ENCODE measurements at places on chromosomes 13 and 19.

- DNase-seq, result no peak
These were observed 174.1 kb downstream of the ZNF536 start for GRCh38 chr19:30546332-30546731.

GRCh38 chr19:45653634-45654033, 14.4 kb upstream of the GIPR start:
- DNase-seq, result no peak

DNA sequence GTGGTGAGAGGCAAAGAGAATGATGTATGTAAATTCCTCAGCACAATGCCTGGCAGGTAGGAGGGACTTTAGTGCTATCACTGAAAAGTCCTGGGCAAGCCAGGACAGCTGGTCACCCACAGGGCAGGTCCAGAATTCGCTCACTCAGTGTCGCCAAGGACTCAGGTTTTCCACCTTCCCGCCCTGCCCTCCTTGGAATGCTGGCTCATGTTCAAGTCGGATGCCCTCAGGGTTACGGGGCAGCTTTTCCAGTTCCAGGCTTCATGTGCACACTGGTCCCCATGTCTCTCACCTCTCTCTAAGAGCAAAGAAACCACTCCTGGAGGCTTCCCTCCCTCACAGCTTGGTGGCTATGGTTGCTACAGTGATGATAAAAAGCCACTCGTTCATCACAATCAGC, 24.8 kb upstream of the NAXD start:
- no peak for DNase-seq

- no peak for DNase-seq
These were observed 2.8 kb upstream of the WBP4 start for GRCh38 chr13:41058295-41059070.

Data from eye (tissue), 1 donor.